ENCODE measurements at places on chromosomes 7 and 10. TPM values are rescaled to one million over a fixed set of nuclear protein-coding genes. Genes with fewer than 3 reads are reported as not detected.

The NUTM2D gene
- 1.7 TPM for total RNA-seq

The MACROH2A2 gene
- 25.8 TPM for total RNA-seq

The ZC3HAV1L gene
- total RNA-seq: 7.4 TPM

The UNCX gene
- not detected for total RNA-seq

The MSRB2 gene
- 15.9 TPM for total RNA-seq

The WASHC2C gene
- total RNA-seq: 21.6 TPM

The RABGEF1 gene
- 26.5 TPM for total RNA-seq

The ICA1 gene
- 0.86 TPM for total RNA-seq

The ARF5 gene
- 162 TPM for total RNA-seq

The VSIR gene
- total RNA-seq: 31.1 TPM

The NOM1 gene
- 17.8 TPM for total RNA-seq

The GHRHR gene
- total RNA-seq: not detected

The MAT1A gene
- total RNA-seq: 0.03 TPM

The GPR146 gene
- 1.6 TPM for total RNA-seq

The C10orf53 gene
- total RNA-seq: not detected

The PDK4 gene
- 10.3 TPM for total RNA-seq

The MYO3A gene
- total RNA-seq: not detected

The CRPPA gene
- 0.42 TPM for total RNA-seq

The LRRC4 gene
- total RNA-seq: not detected

The KLHDC10 gene
- 14.8 TPM for total RNA-seq

The GIMAP6 gene
- total RNA-seq: not detected

The SERPINE1 gene
- total RNA-seq: 1,665 TPM

The PRXL2A gene
- 43.9 TPM for total RNA-seq

The COL17A1 gene
- total RNA-seq: 1.8 TPM

The RAPGEF5 gene
- total RNA-seq: 0.09 TPM

The ELAPOR2 gene
- 0.10 TPM for total RNA-seq

The CD36 gene
- 0.08 TPM for total RNA-seq

The HPSE2 gene
- total RNA-seq: not detected

The RRP12 gene
- total RNA-seq: 55.2 TPM

The HOXA9 gene
- total RNA-seq: 0.70 TPM

The NRG3 gene
- not detected for total RNA-seq

The GATA3 gene
- total RNA-seq: 3.9 TPM

The CCDC7 gene
- total RNA-seq: 1.0 TPM

The PITX3 gene
- 0.86 TPM for total RNA-seq

The CYP2C19 gene
- not detected for total RNA-seq

The PNLIPRP2 gene
- total RNA-seq: not detected

The PAX2 gene
- total RNA-seq: 0.27 TPM

The CALML3 gene
- total RNA-seq: not detected

The VWDE gene
- total RNA-seq: 0.76 TPM

The PTPRN2 gene
- 0.83 TPM for total RNA-seq

The CALCR gene
- not detected for total RNA-seq

The HOXA4 gene
- 1.2 TPM for total RNA-seq

The ADCY1 gene
- total RNA-seq: 2.4 TPM

The ANXA11 gene
- total RNA-seq: 214 TPM

The TCAF2 gene
- total RNA-seq: 0.84 TPM

The NME8 gene
- total RNA-seq: not detected

The OR2A5 gene
- not detected for total RNA-seq

The ALOX5 gene
- total RNA-seq: 0.38 TPM

The PNLIPRP3 gene
- total RNA-seq: not detected

The GPR15LG gene
- total RNA-seq: not detected

The TWIST1 gene
- 3.6 TPM for total RNA-seq

The ATP6V0A4 gene
- total RNA-seq: 0.57 TPM

The SEMA3A gene
- 5.8 TPM for total RNA-seq

The POM121 gene
- 42.7 TPM for total RNA-seq

The TMED4 gene
- total RNA-seq: 53.9 TPM

The TSPAN13 gene
- total RNA-seq: 17.6 TPM

Data from A549 treated with GW870086 at 1 μM for 4 hours (cell line).